ENCODE measurements at places on chromosomes 4 and X. TPM values are rescaled to one million over a fixed set of nuclear protein-coding genes. Genes with fewer than 3 reads are reported as not detected.
A peak's percentile ranks its signal among the peaks of the same experiment; 100 is the strongest.

Gene ARHGEF38
- total RNA-seq: not detected

Gene AMOT
- total RNA-seq: 2.5 TPM

Gene PNMA5
- total RNA-seq: not detected

Gene CXCL10
- 4.3 TPM for total RNA-seq

Gene PPP2R2C
- total RNA-seq: not detected

Gene C1QTNF7
- not detected for total RNA-seq

Gene SYN1
- 0.49 TPM for total RNA-seq

Gene ARAP2
- 45.4 TPM for total RNA-seq

Gene XG
- not detected for total RNA-seq

Gene POF1B
- 0.07 TPM for total RNA-seq

- no peaks in the 10 kb centered on the region for H3K36me3 ChIP-seq
- H3K27me3 ChIP-seq: no peaks in the 10 kb centered on the region
- H3K4me3 ChIP-seq: no peak overlapping the region
- no peak overlapping the region for H3K27ac ChIP-seq
Observed at GRCh38 chrX:130788786-130789581, 114.0 kb downstream of the ENOX2 start.

DNA sequence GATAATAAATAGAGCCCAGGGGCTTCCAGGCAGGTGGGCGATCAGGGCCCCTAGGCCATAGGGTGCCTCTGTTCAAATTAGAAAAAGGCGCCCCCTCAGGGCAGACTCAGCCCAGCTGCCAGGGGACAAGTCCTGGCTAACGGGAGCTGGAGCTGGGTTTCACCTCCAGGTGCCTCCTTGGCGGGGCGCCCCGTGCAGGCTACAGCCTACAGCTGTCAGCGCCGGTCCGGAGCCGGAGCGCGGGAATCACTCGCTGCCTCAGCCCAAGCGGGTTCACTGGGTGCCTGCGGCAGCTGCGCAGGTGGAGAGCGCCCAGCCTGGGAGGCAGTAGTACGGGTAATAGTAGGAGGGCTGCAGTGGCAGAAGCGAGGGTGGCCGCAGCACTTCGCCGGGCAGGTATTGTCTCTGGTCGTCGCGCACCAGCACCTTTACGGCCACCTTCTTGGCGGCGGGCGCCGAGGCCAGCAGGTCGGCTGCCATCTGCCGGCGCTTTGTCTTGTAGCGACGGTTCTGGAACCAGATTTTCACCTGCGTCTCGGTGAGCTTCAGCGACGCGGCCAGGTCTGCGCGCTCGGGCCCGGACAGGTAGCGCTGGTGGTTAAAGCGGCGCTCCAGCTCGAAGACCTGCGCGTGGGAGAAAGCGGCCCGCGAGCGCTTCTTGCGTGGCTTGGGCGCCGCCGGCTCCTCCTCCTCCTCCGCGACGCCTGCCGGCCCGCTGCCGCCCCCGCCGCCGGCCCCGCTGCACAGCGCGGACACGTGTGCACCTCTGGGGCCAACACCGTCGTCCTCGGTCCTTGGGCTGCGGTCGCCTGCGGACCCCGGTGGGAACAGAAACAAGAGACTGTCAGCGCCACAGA lies 2.4 kb downstream of the NKX3-2 start:
- H3K4me1 ChIP-seq: peaks cover 23% of the 10 kb centered on the region
- H3K27ac ChIP-seq: peak overlapping the region; percentile 41
- H3K36me3 ChIP-seq: peaks cover 16% of the 10 kb centered on the region
- H3K4me3 ChIP-seq: peak overlapping the region; percentile 23
- peak; percentile 77 for DNase-seq
- H3K27me3 ChIP-seq: peaks cover 78% of the 10 kb centered on the region

GRCh38 chr4:2259036-2259540 lies 2.8 kb downstream of the MXD4 start:
- DNase-seq: no peak
- H3K36me3 ChIP-seq: no peaks in the 10 kb centered on the region
- H3K27me3 ChIP-seq: no peaks in the 10 kb centered on the region
- no peaks in the 10 kb centered on the region for H3K4me1 ChIP-seq
- no peak overlapping the region for H3K4me3 ChIP-seq

GRCh38 chrX:153306527-153307115 lies 14.9 kb downstream of the PNMA6F start:
- peaks cover 28% of the 10 kb centered on the region for H3K27me3 ChIP-seq
- no peak overlapping the region for H3K27ac ChIP-seq
- no peaks in the 10 kb centered on the region for H3K36me3 ChIP-seq
- H3K4me1 ChIP-seq: peaks cover 3% of the 10 kb centered on the region
- peak; percentile 8 for DNase-seq
- no peak overlapping the region for H3K4me3 ChIP-seq

DNA sequence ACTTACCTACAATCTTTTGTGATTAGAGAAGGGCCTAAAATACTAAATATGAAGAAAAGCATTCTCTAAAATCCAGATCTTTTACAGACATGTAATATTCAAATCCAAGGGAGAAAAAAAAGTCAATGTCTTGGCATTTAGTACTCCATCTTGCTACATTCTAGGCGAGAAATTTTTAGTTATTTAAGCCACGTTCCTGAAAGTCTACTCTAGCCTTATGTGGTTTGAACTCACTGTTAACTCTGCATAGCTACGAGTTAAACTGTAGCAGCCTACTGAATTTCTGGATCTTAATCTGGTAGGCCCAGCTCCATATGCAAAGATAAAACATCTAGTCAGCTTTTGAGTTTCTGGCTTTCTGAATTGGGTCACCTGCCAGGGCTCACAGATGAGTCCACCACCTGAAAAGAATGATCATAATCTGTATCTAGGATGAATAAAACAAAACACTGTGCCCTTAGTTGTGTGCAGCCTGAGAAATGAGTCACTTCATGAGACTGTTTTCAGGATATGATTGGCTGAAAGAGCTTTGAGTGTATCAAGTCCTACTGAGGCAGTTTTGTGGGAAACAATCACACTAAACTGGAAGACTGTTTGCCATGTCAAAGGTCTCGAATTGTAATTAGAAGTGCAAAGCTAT lies 3.2 kb upstream of the NEK1 start:
- H3K36me3 ChIP-seq: peaks cover 1% of the 10 kb centered on the region
- no peak overlapping the region for H3K4me3 ChIP-seq
- H3K27ac ChIP-seq: peak overlapping the region; percentile 52
- no peak for DNase-seq
- H3K4me1 ChIP-seq: peaks cover 47% of the 10 kb centered on the region
- no peaks in the 10 kb centered on the region for H3K27me3 ChIP-seq

GRCh38 chr4:103915224-103915869 lies 195.6 kb upstream of the TACR3 start:
- no peaks in the 10 kb centered on the region for H3K27me3 ChIP-seq
- DNase-seq: no peak
- H3K36me3 ChIP-seq: no peaks in the 10 kb centered on the region
- no peak overlapping the region for H3K4me3 ChIP-seq

GRCh38 chr4:121421594-121421993 lies 40.8 kb upstream of the QRFPR start:
- no peak overlapping the region for H3K27ac ChIP-seq
- peaks cover 7% of the 10 kb centered on the region for H3K27me3 ChIP-seq
- no peaks in the 10 kb centered on the region for H3K4me1 ChIP-seq
- DNase-seq: no peak

DNA sequence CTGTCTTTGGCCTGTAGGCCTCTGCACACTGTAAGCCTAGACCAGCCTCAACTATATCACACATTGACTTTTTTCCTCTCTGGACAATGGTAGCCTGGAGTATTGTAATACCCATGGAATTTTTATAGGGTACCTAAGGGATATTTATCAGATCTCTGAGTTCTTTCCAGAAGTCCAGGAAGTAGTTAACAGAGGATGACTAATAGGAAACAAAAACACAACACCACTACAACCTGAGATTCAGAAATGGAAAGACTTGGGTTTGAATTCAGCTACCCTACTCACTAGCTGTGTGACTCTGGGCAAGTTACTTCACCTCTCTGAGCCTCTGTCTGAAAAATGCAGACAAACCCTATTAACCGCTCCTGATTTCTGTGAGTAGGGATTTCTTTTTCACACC lies 7.7 kb upstream of the STX18 start:
- no peak overlapping the region for H3K4me3 ChIP-seq
- H3K27me3 ChIP-seq: no peaks in the 10 kb centered on the region
- peaks cover 30% of the 10 kb centered on the region for H3K36me3 ChIP-seq
- no peaks in the 10 kb centered on the region for H3K4me1 ChIP-seq

DNA sequence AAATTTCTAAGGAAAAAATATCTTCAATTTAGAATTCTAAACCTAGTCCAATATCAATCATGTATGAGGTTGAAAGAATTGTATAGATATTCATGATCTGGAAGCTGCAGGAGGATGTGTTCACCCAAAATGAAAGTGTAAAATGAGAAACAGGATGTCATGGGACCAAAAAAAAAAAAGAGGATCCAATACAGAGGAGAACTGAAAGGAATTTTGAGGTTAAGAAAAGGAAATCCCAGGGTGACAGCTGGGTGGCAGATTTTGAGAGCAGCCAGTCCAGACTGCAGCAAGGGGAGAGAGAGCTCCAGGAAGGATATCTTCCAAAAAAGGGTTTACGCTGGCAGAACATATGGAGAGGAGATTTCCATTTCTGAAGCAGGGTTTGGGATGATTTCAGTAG lies 38.9 kb downstream of the TLR10 start:
- H3K4me3 ChIP-seq: no peak overlapping the region
- H3K27ac ChIP-seq: no peak overlapping the region

DNA sequence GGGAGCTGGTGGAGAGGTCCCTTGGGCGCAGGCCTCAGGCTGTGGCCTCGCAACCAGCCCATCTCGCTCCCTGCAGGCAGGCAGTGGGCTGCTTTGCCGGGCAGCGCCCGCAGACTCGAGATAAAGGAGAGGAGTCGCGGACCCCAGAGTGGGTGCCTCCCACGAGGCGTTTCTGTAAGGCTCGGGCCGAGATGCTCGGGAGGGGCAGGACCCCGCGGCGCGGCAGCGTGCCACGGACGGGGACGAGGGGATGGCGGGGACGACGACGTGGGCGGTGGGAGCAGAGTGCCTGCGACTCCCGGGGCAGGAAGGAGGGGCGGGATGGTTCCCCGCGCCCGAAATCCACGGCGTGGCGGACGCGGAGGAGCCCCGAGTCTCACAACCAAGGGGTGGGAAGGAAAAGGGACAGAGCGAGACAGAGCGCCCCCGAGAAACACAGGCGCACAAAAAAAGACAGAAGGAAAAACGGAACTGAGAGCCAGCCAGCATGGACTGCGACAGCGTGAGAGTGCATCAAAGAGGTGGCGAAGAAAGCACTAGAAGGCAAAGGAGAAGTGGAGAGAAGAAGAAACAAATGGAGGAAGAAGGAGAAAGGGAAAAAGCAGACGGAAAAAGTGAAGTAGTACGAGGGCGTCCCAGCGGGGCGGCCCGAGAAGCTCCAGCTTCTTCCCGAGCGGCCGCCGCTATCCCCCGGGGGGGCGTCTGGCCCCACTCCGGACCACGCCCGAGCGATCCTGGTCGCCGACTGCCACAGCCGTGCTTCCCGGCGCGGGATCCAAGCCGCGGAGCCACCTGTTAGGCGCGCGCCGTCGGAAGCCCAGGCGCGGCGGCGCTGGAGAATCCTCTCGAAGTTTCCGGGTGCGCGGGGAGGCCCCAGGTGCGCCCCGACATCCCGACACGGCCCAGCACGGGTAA lies 1.5 kb downstream of the BEND4 start:
- DNase-seq: peak; percentile 66
- peak overlapping the region; percentile 77 for H3K4me3 ChIP-seq
- peaks cover 54% of the 10 kb centered on the region for H3K27me3 ChIP-seq
- H3K27ac ChIP-seq: peak overlapping the region; percentile 69
- peaks cover 12% of the 10 kb centered on the region for H3K4me1 ChIP-seq
- no peaks in the 10 kb centered on the region for H3K36me3 ChIP-seq

- no peak overlapping the region for H3K4me3 ChIP-seq
- H3K36me3 ChIP-seq: no peaks in the 10 kb centered on the region
- H3K27ac ChIP-seq: no peak overlapping the region
- H3K27me3 ChIP-seq: no peaks in the 10 kb centered on the region
- peaks cover 14% of the 10 kb centered on the region for H3K4me1 ChIP-seq
- no peak for DNase-seq
Observed at GRCh38 chr4:99759988-99760387, 56.6 kb upstream of the DAPP1 start.

- H3K4me1 ChIP-seq: no peaks in the 10 kb centered on the region
- no peak for DNase-seq
- H3K36me3 ChIP-seq: no peaks in the 10 kb centered on the region
Observed at GRCh38 chr4:24032371-24032989, 142.6 kb upstream of the PPARGC1A start.

GRCh38 chr4:648579-649292 lies 23.4 kb downstream of the PDE6B start:
- H3K27ac ChIP-seq: no peak overlapping the region
- H3K4me1 ChIP-seq: peaks cover 4% of the 10 kb centered on the region
- H3K36me3 ChIP-seq: no peaks in the 10 kb centered on the region
- DNase-seq: no peak

DNA sequence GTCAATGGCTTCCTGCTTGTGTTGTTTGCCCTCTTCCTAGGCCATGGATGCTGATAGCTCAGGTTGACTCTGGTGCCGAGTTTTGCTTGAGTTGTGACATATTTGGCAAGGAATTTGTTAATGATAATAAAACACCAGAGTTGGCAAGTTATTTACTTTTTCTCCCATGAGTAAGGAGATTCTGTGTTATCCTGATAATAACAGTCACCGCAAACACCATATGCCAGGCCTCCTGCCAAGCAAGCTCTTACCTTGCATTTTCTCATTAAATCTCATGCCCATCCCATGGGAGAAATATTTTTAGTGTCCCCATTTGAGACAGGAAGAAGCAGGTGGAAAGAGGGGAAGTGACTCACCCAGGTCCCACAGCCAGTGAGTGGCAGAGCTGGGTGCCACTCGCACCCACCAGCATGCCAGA lies 67.4 kb upstream of the CLCN4 start:
- peaks cover 17% of the 10 kb centered on the region for H3K4me1 ChIP-seq
- H3K27me3 ChIP-seq: no peaks in the 10 kb centered on the region
- peaks cover 16% of the 10 kb centered on the region for H3K36me3 ChIP-seq
- H3K27ac ChIP-seq: no peak overlapping the region
- H3K4me3 ChIP-seq: no peak overlapping the region

GRCh38 chr4:7987148-7987989 lies 47.7 kb upstream of the AFAP1 start:
- no peak overlapping the region for H3K27ac ChIP-seq
- no peak overlapping the region for H3K4me3 ChIP-seq
- H3K36me3 ChIP-seq: no peaks in the 10 kb centered on the region
- peaks cover 1% of the 10 kb centered on the region for H3K27me3 ChIP-seq

DNA sequence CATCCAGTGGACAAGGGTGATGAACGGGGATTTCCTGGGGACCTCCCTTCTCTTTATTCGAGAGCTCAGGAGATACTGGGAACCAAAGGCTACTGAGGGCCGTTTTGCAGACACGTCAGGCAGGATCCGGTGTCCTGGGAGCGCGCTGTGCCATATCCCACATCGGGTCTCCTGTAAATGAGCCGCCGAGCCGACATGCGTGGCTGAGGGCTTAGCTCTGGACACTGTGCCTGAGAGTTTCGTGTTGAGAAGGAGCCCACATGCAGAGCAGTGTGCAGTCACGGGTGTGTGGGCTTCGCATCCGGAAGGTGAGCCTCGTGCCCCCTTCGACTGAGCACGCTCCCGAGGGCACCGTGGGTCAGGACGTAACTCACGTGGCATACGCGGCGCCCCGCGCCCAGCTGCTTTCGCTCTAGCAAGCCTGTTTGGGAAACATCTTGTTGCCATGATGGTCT lies 28.5 kb upstream of the HGFAC start:
- H3K4me3 ChIP-seq: no peak overlapping the region
- no peaks in the 10 kb centered on the region for H3K4me1 ChIP-seq
- H3K27ac ChIP-seq: no peak overlapping the region
- H3K27me3 ChIP-seq: no peaks in the 10 kb centered on the region
- DNase-seq: no peak
- no peaks in the 10 kb centered on the region for H3K36me3 ChIP-seq
